ENCODE measurements at places on chromosomes 4 and X.

GRCh38 chrX:68840256-68840655 is 11.4 kb downstream of the EFNB1 start:
- no peak for DNase-seq

GRCh38 chr4:83361416-83362103 is 26.9 kb upstream of the HPSE start:
- DNase-seq: no peak

DNA sequence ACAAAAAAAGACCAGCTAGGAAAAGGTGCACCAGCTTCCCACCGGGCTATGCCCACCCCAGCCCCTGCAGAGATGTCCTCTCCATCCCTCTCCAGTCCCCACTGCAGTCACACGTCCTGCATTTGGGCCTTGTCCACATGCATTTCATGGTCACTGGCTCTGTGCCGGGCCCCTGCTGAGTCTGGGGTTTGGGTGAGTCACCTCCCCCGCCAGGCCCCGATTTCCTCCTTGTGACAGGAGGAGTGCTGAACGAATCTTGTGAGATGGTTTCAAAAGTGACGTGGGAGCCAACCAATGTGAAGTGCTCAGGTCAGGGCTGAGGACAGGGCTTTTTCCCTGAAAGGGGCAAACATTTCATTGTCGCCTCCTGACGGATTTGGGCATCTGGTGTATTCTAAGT is 7.1 kb downstream of the CPZ start:
- DNase-seq: no peak

GRCh38 chr4:99403380-99404184 is 31.6 kb downstream of the ADH7 start:
- DNase-seq: no peak

- DNase-seq: no peak
These were observed 342.8 kb upstream of the BOD1L1 start for GRCh38 chr4:13970349-13970748.

DNA sequence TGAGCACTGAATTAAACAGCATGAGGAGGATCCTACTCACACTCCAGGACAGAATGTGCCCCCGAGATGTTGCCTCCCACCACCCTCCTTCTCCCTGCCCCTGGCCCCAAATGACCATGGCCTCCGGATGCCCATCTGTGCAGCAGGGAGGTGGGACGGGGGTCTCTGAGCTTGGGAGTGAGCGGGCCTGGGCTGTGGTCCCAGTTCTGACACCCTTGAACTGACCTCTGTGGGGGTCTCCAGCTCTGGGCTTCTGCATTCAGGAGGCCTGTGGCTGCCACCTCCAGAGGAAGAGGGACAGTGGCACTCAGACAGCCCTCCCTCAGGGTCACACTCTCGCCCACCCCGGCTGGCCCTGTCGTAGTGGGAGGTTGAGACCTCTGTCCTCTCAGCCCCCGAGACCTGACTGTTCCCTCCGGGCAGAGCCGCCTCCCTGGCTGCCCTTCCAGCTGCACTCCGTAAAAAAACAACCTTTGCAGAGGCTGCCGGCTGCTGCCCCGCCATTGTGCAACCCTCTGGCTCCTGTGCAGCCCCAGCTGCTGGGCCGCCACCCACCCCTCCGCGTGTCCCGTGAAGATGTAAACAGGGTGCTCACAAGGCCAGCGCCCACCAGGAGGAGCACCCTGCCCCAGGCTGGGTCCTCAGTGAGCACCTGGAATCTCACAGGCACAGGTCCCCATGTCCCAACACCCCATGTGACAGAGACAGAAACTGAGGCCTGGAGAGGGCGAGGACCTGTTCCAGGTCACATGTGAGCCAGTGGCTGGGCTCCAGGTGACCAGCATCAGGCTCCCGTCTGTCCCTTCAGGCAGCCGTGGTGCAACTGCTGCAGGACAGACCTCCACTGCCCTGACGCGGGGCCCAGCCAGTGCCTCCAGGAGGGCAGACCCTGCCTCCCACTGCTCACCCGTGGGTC is 39.6 kb downstream of the HTRA3 start:
- no peak for DNase-seq

DNA sequence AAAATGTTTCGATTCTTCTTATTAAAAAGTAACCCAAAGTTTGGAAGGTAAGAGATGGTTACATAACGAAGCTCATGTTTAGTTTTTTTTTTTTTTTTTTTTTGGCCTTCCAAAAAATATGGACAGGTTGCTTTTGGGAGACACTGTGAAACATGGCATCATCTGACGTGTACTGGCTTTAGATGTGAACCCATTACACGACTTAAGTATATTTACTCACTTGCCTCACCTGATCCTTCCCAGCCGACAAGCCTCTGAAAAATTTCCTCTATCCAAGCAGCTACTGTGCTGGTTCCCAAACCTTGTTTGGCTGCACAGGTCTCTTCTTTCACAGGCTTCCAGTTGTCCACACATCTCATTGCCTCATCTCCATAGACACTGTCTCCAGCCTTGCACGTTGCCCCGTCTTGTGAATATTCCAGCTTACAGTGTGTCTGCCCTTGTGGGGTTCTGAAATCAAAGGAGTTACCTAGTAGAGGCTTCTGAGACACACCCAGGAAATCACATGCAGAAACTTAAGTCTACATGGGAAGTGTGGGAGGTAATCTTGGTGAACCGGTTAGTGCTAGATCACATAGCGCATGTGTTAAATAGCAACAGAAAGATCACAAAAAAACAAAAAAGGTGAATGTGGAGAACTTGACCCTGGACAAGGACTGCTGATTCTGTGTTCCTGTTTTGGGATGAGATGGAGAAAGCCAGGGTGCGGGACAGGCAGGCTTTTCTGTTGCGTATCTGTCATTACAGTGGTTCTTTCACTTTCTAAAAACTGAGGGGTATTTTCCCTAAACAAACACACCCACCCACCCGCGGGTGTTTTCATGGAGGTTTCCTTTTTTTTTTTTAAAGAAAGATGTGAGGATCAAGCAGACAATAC is 328.6 kb downstream of the ARHGAP10 start:
- DNase-seq: no peak

DNA sequence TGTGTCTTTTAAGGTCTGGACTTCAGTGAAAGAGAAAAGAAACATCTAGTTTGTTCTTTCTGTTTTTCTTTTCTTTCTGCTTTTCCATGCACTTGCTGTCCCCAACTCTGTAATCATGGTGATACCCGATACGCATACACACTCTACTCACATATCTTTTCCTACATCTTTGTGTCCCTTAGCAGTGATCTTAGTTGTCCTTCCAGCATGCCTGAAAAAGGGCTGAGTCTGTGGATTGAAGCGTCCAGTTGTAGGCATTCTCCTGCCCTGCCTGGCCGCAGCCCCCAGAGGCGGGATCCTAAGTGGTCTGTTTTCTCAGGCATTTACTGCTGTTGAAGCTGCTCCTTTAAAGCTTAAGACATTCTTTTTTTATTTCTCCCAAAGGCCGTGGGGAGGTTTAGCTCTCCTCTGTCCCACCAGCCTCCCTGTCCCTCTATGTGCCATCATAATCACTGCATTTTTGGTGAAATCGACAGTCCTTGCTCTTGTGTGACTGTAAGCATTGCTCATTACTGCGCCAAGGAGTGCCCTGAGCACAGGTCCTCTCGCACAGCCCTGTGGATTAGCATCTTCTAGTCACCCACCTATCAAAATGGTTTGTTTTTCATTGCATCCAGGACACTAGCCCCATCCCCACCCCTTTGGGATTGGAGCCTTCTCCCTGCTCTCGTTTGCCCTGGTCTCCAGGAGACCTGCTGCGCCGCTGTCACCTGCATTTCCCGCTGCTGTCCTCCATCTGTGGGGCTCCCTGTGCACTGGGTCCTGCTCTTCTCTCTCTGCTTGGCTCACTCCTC is 4.4 kb downstream of the RGS12 start:
- no peak for DNase-seq

- no peak for DNase-seq
These were observed 10.8 kb downstream of the NUDT6 start for GRCh38 chr4:122911588-122911987.

GRCh38 chr4:183181081-183181480 is 82.0 kb downstream of the WWC2 start:
- DNase-seq: no peak

DNA sequence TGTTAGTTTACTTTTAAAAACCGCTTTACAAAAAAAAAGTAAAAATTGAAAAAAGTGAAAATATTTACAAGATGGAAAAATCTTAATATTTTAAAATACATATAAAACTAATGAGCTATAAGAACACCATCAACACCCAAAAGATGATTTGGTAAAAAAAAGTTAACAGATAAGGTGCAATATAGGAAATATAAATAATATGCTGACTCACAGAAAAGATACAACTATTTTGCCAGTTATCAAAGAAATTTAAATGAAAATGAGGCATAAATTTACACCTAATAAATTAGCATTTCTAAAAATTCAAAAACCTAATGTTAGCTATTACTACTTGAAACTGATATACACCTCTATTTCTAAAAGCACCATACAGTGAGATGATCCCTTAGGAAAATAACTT is 54.5 kb downstream of the BRWD3 start:
- no peak for DNase-seq

GRCh38 chr4:138222046-138222445 is 20.1 kb downstream of the SLC7A11 start:
- peak; percentile 14 for DNase-seq

GRCh38 chrX:76931518-76931917 is 504.0 kb downstream of the MAGEE1 start:
- no peak for DNase-seq

DNA sequence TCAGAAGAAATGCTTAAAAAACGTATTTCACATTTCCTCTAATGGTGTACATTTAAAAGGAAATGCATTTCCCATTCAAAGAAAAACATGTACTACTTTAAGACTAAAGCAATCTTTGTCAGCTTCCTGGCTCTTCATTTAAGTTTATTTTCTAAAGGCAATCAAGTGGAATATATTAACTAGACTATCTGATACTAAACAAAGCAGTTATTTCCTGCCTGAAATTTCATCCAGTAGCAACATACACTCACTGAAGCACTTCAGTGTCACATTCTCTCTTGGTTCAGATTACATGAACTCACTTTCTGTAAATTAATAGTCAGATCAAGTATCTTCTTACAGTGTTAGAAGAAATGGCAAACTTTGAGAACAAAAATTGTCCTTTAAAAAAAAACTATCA is 42.5 kb downstream of the LRBA start:
- no peak for DNase-seq

DNA sequence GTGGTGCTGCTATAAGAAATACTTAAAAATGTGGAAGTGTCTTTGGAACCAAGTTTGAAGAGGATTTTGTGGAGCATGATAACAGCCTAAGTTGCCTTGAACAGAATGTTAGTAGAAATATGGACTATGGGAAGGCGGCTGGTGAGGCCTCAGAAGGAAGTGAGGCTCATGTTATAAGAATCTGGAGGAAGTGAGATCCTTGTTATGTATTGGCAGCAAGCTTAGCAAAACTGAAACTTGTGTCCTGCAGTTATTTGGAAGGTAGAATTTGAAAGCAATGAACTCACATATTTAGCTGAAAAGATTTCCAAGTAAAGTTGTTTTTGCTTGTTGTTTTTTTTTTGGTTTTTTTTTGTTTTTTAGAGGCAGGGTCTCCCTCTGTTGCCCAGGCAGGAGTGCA is 13.6 kb upstream of the MED14 start:
- DNase-seq: no peak

All from hepatic stellate cell (primary cell).